ENCODE measurements at places on chromosomes 1 and 21.

DNA sequence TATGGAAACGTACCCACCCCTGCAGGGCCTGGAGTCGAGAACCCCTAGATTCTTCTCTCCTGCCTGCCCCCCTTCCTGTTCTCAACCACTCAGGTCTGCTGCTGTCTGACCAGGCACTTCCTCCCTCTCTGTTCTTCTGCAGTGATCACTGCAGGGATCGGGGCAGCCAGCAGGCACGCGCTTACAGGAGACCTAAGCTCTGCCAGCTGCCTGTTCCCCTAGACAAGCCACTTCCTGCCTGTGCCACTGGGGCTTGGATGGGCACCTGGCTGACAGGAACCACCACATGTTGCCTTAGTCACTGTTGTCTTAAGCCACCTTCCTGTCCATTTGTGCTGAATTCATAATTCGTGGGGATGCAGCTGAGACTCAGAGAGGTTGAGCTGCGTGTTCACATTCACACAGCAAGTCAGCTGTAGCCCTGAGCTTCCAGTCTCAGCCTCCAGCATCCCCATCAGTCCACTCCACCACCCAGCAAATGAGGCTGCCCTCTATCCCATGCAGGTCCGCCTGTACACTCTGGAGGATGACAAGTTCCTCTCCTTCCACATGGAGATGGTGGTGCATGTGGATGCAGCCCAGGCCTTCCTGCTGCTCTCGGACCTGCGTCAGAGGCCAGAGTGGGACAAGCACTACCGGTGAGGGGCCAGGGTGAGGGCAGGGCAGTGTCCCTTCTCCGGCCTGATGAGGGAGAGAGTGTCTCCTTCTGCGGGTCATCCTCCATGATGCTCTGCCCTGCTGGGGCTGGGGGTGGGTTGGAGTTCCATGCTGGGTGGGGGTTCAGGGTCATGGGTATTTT, 18.6 kb downstream of the FAM151A start:
- DNase-seq, result peak; percentile 14

GRCh38 chr21:36926989-36927718, 39.3 kb downstream of the HLCS start:
- no peak for DNase-seq

- peak; percentile 96 for DNase-seq
Observed at GRCh38 chr21:32278518-32279376, at the start of gene MIS18A. Gene MIS18A (minus strand): TSS chr21:32279049. CDS start chr21:32279014, 35 bp downstream.

GRCh38 chr1:197859024-197859423, 43.4 kb upstream of the C1orf53 start:
- DNase-seq, result no peak

DNA sequence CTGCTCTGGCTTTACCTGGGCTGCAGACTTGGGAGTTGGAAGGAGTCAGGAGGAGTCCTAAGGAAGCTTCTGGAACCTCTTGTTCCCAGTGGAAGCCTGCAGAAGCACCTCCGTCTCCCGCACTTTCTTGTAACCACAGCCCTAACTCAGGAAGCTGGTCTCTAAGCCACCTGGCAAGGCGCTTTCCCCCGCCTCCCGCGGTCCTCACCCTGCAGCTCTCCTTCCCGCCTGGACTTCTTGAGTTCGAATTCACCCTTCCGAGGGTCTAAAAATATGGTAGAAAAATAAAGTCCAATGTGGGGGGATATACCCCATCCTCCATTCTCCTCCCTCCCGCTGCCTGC, 15.1 kb downstream of the PAX7 start:
- DNase-seq, result no peak

DNA sequence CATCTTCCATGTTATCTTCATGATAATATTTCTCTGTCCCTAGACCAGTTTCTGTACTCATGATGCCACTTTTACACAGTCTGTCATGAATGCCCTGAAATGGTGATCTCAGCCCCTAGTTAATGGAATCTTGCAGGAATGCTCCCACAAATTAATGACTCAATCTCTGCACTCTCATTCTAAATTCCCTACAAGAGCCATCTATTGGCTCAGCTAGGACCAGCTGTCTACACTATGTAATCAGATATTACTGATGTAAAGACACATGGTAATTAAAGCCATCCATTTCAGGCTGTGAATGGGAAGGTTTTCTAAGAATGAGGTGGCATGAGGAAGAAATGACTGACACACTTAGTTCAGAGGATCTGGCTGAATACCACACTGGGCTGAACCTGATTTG, 199.1 kb upstream of the KCND3 start:
- no peak for DNase-seq

GRCh38 chr1:116850436-116850835, 59.3 kb upstream of the PTGFRN start:
- DNase-seq, result no peak

GRCh38 chr1:2605509-2606395, 19.2 kb downstream of the PRXL2B start:
- no peak for DNase-seq

DNA sequence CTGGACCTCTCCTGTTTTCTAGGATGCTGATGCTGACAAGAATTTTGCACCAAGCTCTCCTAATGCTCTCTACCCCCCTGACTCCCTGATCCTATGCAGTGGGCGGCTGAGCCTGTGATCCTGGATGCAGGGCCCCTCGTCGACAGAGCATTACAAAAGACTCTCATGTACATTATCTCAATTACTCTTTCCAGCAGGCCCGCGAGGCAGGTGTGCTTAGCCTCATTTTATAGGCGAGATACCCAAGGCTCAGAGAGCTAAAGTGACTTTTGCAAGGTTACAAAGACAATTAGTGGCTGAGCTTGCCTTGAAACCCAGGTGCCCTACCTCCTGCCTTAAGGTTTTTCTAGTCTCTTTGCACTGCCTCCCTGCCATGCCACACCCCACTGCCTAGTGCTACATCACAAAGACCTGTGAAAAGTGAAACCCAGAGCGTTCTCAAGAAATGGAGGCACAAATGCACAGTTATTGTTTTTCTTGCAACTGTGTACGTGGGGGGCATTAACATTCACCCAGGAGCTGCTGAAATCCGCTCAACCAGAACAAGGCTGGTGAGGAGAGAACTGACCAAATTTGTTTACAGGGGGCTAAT, 10.0 kb upstream of the C8A start:
- DNase-seq, result no peak

DNA sequence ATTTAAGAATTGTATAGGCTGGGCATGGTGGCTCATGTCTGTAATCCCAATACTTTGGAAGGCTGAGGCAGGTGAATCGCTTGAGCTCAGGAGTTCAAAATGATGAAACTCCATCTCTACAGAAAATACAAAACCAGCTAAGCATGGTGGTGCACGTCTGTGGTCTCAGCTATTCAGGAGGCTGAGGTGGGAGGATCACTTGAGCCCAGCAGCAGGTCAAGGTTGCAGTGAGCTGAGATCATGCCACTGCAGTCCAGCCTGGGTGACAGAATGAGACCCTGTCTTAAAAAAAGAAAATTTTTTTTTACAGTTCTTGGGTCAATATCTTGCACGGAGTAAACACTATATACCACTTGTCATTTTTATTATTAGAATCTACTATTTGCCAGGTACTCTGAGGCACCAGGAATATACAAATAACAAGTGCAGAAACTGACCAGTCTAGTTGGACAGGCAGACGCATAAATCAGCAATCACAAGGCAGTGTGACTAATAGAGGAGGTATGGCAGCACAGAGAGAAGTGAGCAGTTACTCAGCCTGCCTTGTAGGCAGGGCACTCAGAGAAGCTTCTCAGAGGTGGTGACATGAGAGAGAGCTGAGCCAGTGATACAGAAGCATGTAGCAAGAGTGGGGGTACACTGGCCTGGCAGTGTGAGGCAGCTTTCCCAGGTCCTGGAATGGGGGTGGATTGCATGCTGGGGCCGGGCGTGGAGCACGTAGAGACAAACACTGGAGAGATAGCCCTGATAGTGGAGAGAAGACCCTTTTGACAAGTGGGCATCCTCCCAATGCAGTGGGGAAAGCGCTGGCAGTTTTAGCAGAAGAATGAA, 8.0 kb downstream of the PHLDA3 start:
- DNase-seq, result no peak

DNA sequence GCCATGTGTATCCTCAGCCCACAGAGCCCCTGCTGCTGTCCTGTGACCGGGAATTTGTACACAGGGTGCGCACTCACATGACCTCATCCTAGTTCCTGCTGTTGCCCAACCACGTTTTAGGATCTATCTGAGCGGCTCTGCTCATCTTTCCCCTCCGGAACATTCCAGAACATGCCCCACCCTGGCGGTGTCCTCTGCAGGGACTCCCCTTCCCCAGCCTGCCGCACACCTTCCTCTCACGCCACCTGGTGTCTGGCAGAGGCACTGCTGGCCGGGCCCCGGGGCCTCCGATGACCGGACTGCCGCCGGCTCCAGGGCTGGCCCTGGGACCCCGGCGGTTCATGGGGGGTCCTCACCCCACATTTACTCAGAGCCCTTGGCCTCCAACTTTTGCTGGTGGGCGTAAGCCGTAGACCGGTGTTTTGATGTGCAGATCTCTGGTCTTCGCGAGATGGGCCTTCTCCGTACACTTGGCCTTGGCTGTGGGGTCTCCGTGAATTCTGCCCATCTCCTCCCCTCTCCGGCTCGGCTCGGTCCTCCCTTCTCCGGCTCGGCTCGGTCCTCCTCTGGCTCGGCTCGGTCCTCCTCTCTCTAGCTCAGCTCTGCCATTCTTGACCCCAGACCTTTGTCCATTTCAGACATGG, 29.5 kb downstream of the ARHGEF16 start:
- DNase-seq, result peak; percentile 27

- no peak for DNase-seq
Observed at GRCh38 chr1:29469457-29469856, 233.1 kb downstream of the PTPRU start.

- no peak for DNase-seq
Observed at GRCh38 chr1:66526036-66526435, 7.9 kb upstream of the SGIP1 start.

DNA sequence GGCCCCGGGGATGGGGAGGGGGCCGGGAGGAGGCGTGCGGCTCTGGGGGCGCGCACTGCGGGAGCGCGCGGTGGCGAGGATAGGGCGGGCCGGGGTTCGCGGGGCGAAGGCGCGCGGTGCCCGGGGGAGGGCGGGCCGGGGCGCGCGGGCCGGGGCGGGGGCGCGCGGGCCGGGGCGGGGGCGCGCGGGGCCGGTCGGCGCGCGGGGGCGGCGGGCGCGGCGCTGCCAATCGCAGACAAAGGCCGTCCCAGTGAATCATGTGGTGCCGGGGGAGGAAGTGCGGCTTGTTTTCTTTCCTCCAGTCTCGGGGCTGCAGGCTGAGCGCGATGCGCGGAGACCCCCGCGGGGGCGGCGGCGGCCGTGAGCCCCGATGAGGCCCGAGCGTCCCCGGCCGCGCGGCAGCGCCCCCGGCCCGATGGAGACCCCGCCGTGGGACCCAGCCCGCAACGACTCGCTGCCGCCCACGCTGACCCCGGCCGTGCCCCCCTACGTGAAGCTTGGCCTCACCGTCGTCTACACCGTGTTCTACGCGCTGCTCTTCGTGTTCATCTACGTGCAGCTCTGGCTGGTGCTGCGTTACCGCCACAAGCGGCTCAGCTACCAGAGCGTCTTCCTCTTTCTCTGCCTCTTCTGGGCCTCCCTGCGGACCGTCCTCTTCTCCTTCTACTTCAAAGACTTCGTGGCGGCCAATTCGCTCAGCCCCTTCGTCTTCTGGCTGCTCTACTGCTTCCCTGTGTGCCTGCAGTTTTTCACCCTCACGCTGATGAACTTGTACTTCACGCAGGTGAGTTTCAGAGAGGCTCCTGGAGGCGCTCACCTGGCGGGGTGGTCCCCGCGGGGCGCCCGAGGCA, at the start of gene GPR137B:
TSS of gene GPR137B (plus strand) at position 287 of the 851 bp plus-strand sequence. CDS start at position 371, 84 bp downstream.
- peak; percentile 62 for DNase-seq

- no peak for DNase-seq
Observed at GRCh38 chr21:38255571-38256117, 1.1 kb upstream of the KCNJ15 start.

GRCh38 chr1:204483791-204484190, 10.8 kb downstream of the PIK3C2B start:
- no peak for DNase-seq

GRCh38 chr1:82700476-82700875, 899.7 kb downstream of the ADGRL2 start:
- no peak for DNase-seq
